ENCODE measurements at places on chromosomes 6 and 20.

GRCh38 chr6:19925533-19925932, 88.4 kb downstream of the ID4 start:
- no peak for DNase-seq

DNA sequence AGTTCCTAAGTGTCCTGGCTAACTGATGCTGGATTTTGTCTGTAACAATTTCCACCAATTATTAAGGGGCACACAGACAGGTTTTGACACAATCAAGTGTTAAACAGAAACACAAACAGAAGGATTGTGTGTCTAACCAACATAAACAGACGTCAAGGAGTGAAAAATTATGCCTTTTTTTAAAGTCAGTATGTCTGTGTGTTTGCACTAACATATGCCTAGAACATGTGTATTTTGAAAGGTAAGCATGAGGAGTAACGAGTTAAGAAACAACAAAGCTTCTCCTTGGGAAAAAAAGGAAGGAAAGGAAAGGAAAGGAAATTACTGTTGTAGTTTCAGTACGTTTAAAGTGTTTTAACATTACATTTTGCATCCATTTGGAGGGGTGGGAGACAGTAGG, 466.3 kb upstream of the ID4 start:
- no peak for DNase-seq

DNA sequence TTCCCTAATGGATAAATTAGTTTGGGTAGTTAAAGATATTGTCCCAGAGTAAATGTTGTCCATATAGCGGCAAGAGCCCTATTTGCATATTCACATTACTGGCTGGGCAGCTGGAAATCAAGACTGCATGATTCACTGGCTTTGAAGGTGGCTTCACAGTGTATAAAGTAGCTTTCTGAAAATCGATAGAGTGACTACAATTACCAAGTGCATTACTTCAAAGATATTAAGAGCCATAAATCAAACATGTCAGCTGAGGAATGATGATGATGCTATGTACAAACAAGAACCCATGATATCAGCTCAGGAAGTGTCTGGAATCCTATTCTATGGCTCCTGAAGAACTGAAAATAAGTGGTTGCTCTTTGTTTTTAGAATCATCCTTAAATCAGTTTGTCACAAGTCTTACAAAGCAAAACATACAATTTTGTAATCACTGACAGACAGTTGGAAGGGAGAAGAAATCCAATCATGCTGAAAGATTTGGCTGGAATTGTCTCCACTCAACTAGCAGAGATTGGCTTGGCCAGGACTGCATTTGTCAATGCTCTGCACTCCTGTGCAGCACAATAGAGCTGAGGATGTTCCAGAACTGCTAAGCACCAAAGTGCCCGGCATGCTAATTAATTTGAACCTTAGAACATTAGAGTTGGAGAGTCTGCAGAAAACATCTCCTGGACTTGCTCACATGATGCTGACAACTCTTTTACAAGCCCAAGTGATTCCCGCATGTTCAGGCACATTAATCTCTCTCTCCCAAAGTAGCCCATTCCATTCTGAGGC, 77.9 kb upstream of the B3GAT2 start:
- DNase-seq, result no peak

- no peak for DNase-seq
Observed at GRCh38 chr20:59733351-59733750, 129.0 kb downstream of the PHACTR3 start.

- no peak for DNase-seq
Observed at GRCh38 chr6:116513224-116513875, 1.9 kb downstream of the CALHM5 start.

GRCh38 chr20:62751551-62752150, 43.0 kb downstream of the NTSR1 start:
- no peak for DNase-seq

DNA sequence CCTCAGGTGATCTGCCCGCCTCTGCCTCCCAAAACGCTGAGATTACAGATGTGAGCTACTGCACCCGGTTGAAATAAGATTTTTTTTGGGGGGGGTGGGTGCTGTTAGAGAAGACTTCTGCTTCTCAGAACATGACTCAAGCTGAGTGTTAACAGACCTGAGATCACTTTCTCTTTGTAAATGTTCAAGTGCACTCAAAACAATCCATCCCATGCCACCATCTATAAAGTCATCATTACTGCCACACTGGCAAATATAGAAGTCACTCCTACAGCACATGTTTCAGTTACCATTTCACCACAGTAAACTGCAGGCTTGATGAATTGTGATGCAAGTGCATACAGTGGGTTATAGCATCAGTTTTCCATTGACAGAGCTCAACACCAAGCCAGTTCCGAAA, 9.0 kb downstream of the VPS16 start:
- no peak for DNase-seq

GRCh38 chr6:164039954-164040375, 625.4 kb downstream of the QKI start:
- DNase-seq, result no peak

GRCh38 chr6:8321671-8322404, 113.5 kb downstream of the SLC35B3 start:
- no peak for DNase-seq

- DNase-seq, result no peak
Observed at GRCh38 chr20:63116412-63117106, 99.4 kb downstream of the YTHDF1 start.

GRCh38 chr6:163786995-163787671, 372.6 kb downstream of the QKI start:
- DNase-seq, result no peak

- no peak for DNase-seq
Observed at GRCh38 chr6:16248271-16248853, 10.0 kb downstream of the GMPR start.

GRCh38 chr6:152351110-152351509, 286.1 kb downstream of the SYNE1 start:
- DNase-seq, result no peak

DNA sequence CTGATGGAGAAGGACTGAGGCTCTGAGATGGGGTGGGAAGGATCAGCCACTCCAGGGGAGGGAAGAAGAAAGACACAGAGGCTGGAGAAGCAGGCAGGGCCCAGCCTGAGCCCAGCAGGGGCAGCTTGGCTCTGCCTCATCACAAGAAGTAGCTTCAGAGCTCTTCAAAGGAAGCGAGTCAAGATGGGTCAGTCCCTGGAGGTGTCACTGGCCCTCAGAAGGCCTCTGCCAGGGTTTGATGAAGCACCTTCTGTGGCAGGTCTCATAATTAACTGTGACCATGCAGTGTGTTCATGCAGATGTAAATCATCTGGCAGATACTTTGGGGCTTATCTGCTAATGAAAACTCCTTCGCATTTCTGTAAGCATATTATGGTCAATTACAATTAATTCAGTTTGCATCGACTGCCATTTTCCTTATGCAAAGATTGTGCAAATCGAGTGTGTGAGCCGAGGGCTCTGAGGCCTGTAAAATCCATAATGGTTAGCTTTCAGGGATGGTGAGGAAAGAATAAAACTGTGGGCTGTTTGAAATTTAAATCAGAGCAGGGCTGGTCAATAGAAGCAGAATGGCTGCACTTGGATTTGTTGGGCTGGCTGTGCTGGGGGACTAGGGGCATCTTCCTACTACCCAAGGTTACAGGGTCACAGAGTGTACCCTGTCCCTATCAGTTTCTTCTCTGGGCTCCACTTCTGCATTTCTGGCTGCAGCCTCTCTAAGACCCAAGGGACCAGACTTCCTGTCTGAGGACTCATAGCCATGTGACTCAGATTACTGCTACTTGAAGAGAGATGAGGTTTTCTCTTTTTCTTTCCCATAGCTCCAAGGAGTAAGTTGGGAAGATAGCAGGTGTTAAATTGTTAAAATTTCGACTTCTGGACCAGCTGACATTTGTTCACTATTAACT, 376.6 kb downstream of the DHX35 start:
- DNase-seq, result no peak

DNA sequence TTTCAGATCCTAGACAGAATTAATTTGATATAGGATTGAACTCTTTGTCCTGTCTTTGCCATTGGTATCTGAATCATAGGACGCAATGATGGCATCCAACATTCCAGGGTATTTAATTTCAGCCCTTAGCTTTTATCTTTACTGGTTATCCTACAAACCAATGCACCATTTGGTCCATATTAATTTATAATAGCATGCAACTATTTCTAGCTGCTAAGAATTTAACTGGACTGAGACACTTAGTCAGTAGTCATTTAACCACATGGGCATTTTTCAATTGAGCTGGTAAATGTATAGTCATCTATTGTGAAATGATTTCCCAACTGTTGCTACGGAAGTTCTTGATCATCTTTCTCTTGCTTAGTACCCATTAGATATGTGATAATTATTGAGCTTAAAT, 141.1 kb downstream of the CD164 start:
- DNase-seq, result no peak

GRCh38 chr6:6085928-6086668, 79.4 kb upstream of the NRN1 start:
- DNase-seq, result no peak

- no peak for DNase-seq
Observed at GRCh38 chr6:50792771-50793170, 25.9 kb upstream of the TFAP2B start.

DNA sequence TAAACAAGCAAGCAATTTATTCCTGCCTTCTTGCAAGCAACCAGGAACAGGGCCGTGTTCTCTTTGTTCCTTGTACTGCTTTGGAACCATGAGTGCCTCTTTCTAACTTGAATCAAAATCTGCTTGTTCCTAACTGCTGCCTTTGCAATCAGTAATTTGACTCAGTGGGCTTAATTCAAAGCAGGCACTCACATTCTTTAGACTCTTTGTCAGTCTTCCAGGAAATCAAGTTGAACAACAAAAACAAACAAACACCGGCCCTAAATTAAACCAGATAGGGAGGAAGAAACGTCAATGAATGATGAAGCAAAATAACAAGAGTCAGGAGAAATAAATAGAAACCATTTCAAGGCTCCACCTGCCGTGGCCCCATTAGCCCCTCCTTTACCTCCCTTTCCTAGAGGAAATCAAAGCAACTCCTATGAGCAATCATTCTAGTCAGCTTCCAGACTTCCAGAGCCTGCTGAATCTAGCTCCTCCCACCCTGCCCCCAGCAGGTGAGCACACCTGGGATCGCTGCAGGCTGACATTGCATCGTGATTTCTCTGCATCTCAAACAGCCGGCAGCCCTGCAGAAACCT, 582.2 kb upstream of the FLRT3 start:
- DNase-seq, result no peak

- no peak for DNase-seq
Observed at GRCh38 chr6:151103266-151103665, 136.5 kb upstream of the AKAP12 start.

- no peak for DNase-seq
Observed at GRCh38 chr20:10239954-10240353, 21.3 kb downstream of the SNAP25 start.

DNA sequence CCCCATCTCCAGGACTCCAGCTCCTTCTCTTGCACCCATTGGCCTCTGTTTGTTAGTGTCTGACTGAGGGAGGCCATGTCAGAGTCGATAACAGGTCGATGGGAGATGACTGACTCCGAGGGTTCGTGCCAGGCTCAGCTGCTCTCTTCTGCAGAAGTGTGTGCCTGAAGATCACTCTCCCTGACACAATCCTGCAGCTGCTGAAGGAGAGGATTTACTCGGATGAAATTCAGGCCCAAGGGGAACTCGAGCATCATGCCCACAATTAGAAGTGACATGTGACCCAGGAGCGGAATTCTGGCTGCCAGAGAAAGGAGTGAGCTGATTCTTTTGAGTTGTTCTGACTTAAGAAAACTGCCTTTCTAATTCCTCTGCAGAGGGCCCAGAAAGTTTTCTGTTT, 318.2 kb downstream of the MAFB start:
- no peak for DNase-seq

GRCh38 chr6:150567380-150567779, 32.3 kb upstream of the PLEKHG1 start:
- DNase-seq, result no peak

- DNase-seq, result no peak
Observed at GRCh38 chr6:156917213-156917612, 140.0 kb downstream of the ARID1B start.

GRCh38 chr6:39792540-39793450, 619 bp downstream of the DAAM2 start:
- DNase-seq, result no peak

DNA sequence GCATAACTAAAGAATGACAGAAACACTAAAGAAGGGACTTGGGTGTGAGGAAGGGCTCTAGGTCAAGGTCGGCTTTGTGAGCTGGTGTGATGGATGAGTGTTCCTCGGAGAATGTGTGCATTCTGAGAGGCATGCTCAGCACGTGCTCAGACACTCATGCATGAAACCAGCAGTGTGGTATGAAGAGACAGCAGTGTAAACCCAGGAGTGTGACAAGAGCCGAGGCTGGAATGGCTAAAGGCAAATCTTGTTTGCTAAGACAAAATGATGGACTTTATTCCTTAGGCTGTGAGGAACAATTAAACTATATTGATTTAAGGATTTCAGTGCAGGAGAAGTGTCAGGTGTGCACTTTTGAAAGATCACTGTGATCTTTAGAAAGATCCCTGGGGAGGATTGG, 107.4 kb upstream of the MAP7 start:
- no peak for DNase-seq

GRCh38 chr6:132280436-132280835, 120.8 kb downstream of the MOXD1 start:
- no peak for DNase-seq

DNA sequence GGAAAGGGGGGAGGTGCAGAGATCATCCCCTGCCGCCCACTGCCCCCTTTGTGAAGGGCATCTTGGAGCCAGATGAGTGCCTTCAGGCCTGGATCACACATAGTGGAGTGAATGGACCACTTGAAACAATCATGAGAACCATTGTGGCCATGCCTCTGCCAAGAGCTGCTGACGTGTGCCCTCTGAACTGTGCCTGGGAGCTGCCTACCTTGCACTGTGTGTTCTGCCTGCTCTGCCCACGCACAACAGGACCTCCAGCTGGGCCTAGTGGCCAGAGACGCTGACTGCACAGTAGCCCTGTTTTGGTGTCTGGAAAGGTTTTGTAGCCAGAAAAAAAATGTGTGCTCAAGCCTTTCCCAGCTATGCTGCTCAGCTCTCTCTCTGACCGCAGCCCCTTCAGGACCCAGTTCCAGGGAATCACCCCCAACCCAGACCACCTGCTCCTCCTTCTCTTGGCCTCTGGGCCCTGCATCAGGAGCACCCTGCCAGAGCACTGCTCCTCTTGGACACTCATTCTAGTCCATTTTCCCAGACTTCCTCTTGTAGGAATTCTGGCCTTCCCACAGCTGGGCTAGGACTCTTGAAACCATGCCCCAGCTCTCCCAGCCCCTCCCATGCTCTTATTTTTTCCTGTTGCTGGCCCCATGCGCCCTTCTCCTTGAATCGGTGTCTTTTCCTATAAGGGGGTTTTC, 1.6 kb upstream of the ADIG start:
- DNase-seq, result no peak

DNA sequence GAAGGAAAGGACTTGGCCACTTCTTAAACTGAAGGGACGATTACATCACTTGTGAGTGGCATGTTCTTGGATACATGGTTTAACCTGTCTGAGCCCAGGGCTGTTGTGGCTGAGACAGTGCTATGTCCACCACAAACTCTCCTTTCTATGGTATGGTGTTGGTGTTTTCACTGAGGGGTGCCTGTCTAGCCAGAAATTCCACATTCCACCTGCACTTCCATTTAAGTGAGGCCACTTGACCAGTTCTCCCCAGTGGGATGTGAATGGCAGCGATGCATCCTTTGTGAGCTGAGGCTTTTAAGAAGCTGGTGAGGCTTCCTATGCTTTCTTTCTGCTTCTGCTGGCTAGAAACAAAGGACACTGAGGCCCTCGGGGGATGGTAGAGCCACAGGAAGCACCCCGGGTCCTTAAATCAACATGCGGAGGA, 151.4 kb upstream of the CHD6 start:
- no peak for DNase-seq

- no peak for DNase-seq
Observed at GRCh38 chr6:56795466-56796195, 152.9 kb upstream of the DST start.

All from SW 1271 (cell line).